Inflammatory macrophage treated with lipopolysaccharide for 4 hours (primary cell): ENCODE measurements at places on chromosomes 6 and 20.

DNA sequence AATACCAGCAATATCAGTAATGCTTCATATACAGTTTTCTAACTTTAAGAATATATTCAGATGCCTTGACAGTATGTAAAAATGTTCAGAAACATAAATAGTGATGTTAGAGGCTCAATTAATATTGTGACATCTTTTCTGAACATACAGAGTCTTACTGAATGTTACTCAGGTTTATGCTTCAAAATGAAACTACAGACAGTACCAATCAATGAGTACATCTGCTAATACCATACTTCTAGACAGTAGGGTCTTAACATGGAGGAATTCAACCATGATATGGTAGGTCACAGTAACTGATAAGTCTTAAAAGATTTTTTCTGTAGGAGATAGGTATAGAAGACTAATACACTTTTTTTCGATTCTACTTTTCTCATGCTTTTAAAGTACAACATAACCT lies 8.3 kb downstream of the GCLC start:
- no peak for DNase-seq

DNA sequence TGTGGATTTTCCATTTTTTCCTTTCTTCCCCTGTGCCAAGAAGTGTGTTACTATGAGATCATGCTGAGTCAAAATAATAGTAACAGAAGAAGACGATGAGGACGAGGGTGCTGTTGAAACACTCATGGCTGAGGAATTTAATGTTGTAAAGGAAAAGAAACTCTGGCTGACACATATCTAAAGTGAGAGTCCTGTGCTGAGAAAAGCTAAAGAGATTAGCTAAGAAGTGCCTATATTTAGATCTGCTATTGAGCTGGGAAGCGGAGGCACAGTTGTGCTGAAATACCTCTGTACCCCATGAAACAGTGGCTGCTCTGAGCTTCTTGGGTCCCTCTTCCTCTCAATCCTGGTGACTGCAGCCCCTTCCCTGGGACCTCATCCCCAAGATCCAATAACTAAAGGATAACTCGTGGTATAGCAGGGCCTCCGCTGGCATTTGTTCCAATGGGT lies 1.1 kb upstream of the SYTL3 start:
- peak; percentile 65 for DNase-seq

DNA sequence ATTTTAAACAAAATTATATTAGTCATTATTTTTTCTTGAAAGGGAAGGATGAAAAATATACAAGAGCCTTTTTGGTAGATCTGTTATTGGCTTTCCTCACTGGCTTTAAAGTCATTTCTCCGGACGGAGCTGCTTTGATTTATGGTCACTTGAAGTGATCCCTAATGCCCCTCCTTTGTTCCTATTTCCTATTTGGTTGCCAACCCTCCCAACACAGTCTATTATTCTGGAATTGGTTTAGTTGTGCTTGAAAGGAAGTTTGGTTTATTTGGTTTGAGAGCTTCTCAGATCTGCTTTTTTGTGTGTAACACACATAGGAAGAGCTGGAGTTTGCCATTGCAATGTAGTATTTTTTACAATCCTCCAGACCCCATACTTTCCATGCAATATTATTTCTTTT lies 347.9 kb downstream of the RFPL4B start:
- no peak for DNase-seq

DNA sequence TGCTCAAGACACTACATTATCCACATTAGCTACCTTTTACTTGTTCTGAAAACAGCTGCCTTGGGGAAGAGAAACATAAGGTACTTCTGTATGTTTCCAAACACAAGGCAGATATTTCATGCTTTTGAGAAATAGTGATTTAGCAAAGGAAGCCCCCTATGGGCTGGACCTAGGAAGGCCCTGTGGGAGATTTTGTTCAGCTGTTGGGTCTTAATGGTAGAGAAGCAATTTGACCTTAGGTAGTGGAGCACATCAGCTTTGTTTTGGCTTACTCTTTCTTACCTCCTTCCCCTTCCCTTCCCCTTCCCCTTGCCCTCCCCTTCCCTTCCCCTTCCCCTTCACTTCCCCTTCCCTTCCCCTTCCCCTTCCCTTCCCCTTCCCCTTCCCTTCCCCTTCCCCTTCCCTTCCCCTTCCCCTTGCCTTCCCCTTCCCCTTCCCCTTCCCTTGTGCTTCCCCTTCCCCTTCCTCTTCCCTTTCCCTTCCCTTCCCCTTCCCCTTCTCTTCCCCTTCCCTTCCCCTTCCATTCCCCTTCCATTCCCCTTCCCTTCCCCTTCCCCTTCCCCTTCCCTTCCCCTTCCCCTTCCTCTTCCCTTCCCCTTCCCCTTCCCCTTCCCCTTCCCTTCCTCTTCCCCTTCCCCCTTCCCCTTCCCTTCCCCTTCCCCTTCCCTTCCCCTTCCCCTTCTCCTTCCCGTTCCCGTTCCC lies 84.6 kb downstream of the ANKS1A start:
- no peak for DNase-seq

DNA sequence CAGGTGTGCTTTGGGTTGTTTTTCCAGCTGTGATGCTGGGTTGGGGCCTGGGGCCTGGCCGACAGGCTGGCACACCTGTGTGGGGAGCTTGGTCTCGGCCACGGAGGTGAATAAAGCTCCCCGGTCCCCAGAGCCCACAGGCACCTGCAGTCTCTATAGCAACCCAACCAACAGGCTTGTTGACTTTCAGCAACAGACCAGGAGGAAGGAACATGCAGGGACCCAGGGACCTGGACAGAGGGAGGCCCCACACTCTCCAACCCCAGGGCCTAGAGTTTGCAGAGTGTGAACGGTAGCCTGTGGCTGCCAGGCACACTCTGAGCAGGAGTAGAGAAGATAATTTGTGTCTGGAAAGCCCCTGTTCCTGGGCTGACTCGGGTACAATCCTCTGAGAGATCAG lies 14.6 kb upstream of the SYNJ2 start:
- DNase-seq, result no peak

- no peak for DNase-seq
Measured at GRCh38 chr20:17943343-17943742, 25.3 kb downstream of the SNX5 start.

- DNase-seq, result peak; percentile 12
Measured at GRCh38 chr20:40435146-40435895, 253.7 kb downstream of the MAFB start.

DNA sequence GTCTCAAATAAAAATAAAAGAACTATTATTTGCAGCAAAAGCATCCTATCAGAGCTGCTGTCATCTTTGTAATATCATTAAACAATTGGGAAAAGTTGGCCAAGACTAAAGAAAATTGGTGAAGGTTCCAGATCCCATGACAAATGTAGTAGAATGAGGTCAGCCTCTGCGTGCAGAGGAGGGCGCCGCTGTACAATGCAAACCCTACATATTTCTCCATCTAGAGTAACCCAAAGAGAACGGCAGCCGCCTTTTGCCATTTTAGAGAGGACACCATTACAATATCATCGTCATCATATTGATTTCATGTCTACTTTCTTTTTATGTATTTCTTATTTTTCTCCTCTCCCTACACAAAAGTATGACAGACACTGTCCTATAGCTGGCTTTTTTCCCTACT lies 59.5 kb downstream of the ZMYND8 start:
- peak; percentile 12 for DNase-seq

DNA sequence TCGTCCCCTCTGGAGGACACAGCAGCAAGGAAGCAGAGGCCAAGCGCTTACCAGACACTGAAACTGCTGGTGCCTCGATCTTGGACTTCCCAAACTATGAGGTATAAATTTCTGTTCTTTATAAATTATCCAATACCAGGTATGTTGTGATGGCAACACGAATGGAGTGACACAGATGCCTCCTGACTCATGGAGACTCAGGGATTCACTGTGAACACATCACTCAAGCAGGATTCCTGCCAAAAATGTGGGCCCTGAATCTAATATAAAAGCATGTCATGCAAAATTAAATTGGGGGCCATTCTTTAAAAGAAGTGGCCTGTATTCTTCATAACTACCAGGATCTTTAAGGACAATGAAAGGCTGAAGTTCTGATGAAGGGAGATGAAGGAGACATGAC lies 52.5 kb upstream of the SLC22A23 start:
- DNase-seq, result no peak

DNA sequence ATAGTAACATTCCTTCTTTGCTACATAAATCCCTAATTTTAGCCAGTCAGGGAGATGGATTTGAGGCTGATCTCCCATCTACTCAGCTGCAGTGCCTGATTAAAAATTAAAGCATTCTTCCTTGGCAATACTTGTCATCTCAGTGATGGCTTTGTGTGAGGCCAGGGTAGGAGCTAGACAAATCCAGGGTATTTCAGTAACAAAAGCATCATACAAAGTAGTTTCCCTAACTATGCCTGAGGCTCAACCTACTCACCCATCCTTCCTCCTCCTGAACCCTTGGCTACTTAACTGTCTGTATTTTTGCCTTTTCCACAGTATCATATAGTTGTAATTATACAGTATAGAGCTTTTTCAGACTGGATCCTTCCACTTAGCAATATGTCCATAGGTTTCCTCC lies 37.7 kb downstream of the HLA-DRB5 start:
- DNase-seq, result no peak

DNA sequence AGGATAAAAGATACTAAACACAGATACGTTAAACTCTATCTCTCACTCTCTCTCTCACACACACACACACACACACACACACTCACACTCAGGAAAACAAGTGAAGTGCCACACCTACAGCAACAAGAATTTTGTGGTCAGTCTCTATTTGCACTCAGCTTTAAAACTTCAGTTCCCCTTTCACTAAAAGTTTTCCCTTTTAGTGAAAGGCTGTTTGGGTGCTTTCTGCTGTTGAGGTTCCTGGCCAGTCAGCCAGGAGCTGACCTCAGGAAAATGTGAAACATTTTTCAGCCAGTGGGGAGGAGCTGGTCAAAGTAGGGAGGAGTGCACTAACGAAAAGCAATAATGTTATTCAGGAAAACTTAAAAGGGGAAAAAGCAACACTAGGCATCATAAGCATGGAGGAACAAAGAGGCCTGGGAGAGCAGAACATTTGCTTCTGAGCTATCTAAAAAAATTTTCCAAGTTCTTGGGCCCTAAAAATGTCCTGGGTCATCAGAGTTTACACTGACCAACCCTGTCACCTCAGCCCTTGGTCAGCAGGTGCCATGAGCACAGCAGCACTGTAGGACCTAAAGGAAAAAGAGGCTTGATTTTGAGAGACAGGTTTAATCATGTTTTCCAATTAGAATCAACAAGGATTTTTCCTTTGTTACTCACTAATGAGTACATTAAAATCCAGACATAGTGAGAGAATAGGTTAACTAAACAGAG lies 30.7 kb upstream of the NT5E start:
- DNase-seq, result no peak

DNA sequence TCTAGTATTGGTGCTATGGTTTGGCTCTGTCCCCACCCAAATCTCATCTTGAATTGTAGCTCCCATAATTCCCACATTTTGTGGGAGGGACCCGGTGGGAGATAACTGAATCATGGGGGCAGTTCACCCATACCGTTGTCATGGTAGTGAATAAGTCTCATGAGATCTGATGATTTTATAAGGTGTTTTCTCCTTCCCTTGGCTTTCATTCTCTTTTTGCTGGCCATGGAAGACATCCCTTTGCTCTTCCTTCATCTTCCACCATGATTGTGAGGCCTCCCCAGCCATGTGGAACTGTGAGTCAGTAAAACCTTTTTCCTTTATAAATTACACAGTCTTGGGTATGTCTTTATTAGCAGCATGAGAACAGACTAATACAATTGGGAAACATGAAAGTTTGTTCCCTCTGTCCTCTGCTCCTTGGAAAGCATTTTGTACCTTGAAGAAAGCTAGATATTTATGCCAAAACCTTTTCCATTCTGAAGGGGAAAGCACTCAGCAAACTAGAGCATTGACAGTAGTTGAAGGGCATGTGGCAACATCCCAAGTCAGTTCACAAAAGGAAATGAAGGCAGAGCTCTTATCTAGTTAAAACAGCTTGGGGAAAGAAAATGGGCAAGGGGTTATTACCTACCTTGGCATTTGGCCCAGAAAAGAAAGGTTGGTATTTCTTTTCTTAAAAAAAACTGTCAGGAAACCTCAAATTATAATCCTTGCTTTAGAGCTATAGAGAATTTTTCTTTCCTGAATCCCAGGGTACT lies 10.7 kb upstream of the TNFAIP3 start:
- no peak for DNase-seq

- DNase-seq, result no peak
Measured at GRCh38 chr6:7151381-7151780, 43.6 kb downstream of the RREB1 start.

GRCh38 chr6:2839982-2840748 lies 1.5 kb downstream of the SERPINB1 start:
- DNase-seq, result peak; percentile 57

DNA sequence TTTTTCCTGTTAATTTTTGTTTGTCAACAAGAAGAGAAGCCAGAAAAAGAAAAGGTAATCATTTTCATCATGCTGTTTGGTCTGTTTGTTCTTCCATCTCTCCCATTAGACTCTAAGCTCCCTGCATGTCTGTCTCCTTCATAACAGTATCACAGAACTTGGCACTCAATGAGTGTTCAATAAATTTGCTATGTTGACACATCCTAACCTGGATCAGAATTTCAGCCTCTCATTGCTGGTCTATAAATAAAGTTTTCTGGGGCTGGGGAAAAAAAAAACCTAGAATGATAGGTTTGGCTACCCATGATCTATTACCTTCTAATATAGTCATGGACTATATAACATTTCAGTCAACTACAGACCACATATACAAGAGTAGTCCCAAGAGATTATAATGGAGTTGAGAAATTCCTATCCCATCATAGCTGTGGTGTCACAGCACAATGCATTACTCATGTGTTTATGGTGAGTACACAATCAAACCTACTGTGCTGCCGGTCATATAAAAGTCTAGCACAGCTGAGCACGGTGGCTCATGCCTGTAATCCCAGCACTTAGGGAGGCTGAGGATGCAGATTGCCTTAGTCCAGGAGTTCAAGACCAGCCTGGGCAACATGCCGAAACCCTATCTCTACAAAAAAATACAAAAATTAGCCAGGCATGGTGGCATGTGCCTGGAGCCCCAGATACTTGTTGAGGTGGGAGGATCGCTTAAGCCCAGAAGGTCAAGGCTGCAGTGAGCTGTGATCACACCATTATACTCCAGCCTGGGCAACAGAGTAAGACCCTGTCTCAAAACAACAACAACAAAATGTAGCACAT lies 5.9 kb downstream of the NUDT3 start:
- DNase-seq, result peak; percentile 71

- DNase-seq, result no peak
Measured at GRCh38 chr20:63847237-63848002, 13.9 kb upstream of the ABHD16B start.

DNA sequence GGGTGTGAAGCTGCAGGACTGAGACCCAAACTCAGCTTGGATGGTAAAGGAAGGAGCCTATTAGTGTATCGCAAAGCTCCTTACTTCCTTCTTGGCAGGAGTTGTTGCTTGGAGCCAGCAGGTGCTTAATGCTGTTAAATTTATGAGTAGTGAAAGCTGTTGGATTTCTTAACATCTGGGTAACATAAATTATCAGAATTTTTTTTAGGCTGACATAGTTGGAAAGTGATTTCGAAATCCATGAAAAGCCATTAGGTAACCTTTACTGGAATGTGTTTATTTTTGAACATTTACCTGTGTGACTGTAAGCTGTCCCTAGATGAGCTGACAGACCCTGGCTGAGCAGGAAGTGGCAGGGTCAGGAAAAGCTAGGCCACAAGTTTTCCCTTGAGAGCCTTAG lies 470.4 kb upstream of the SLC35B3 start:
- DNase-seq, result no peak
